ENCODE measurements at places on chromosomes 6 and 20. TPM values are rescaled to one million over a fixed set of nuclear protein-coding genes. Genes with fewer than 3 reads are reported as not detected.

DNA sequence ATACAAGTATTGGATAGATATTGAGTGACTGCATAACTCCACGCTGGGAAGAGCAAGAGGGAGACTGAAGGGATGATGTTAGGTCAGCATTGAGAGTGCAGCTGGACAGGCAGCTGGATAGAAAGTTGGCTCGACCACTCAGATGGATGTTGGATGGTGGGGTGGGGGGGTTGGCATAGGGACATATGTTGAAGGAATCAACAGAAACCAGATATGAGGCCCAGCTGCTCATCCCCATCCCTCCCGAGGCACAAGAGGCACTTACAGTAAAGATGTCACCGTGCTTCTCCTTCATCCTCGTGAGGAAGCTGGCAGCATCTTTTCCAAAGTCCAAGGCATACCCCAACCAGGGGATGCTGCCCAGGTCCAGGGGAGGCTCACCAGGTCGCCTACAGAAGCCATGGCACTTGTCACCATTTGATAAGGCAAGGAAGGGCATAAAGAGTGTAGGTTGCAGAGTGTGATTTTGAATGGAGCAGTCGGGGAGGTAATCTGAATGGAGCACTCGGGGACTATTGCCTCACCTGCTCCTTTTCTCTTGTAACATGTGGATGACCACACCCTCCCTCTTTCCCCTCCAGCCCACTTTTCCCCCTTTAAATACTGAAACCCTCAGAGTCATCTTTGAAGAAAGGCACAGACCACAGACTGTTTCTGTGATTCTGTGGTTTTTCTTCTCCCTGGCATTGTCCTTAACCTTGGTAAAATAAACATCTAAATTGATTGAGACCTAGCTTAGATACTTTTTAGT is 18.0 kb downstream of the PTGIS start:
- DNase-seq: no peak

The MYBL2 gene
- total RNA-seq: 110 TPM

- DNase-seq: no peak
Measured at GRCh38 chr6:107707346-107708275, 116.5 kb downstream of the SCML4 start.

The BTBD9 gene
- 12.0 TPM for total RNA-seq

The FLRT3 gene
- not detected for total RNA-seq
